ENCODE measurements at places on chromosomes 2 and 18.

DNA sequence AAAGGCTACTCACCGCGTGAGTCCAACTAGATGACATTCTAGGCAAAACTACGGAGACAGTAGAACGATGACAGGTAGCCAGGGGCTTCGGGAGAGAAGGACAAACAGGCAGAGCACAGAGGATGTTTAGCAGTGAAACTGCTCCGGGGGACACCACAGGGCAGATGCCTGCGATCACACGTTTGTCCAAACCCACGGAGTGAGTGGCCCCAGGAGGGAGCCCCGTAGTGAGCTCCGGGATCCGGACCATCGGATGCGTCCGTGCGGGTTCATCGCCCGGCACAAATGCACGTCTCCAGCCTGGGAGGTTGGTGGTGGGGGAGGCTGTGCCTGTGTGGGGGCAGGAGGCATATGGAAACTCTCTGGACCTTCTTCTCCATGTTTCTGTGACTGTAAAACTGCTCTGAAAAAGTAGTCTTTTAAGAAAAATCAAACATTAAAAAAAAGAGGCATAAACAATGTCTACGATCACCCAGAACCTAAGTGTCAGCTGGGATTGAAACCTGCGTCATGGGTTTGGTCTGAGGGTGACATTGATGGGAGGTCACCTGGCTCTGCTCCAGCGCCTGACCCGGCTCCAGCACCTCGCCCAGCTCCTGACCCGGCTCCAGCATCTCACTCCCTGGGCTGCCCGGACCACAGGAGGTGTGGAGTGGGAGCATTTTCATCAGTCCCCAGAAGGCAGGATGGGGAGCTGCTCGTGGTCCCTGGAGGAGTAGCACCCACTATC lies 83.0 kb upstream of the CTDP1 start:
- DNase-seq = no peak

- no peak for DNase-seq
Measured at GRCh38 chr2:236558993-236559978, 10.3 kb upstream of the ACKR3 start.

DNA sequence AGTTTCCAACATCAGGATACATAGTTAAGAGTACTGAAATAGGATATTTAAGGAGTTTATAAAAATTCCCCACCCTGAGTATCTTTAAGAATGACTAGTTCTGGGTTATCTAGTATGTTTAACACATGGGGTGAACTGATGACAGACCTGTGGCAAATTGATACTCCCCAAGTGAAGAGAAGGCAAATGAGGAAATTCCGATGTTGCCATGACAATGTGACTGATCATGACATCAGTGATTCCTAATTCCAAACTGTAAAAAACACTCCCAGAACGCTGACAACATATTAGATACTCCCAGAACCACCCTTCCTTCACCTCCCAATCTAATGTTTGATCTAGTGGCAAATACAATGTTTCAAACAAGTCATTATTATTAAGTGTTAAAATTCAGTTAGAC lies 77.6 kb downstream of the RBMS1 start:
- DNase-seq = no peak

GRCh38 chr2:8590938-8591337 lies 90.9 kb upstream of the ID2 start:
- DNase-seq = no peak

DNA sequence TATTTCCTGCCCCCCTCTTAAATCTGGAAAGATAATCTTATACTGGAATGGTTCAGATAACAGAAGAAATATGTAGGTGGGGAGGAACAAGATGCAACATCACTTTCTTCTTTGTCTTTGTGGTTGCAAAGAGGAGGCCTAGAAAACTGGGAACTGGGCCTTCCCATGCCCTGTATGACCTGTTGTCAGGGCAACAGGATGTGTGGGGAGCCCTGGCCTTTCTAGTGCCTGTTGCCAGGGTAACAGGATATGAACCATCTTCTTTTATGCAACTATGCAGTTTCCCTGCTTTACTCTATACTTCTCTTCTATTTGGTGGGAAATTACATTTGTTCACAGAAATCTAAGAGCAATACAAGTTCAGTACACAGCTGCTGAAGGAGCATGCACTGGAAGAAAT lies 79.8 kb upstream of the PDE1A start:
- no peak for DNase-seq

- DNase-seq = no peak
Measured at GRCh38 chr2:200258081-200258480, 48.4 kb upstream of the SPATS2L start.

- DNase-seq = no peak
Measured at GRCh38 chr2:17805717-17806363, 10.4 kb upstream of the MSGN1 start.

- no peak for DNase-seq
Measured at GRCh38 chr2:31664949-31665724, 84.4 kb upstream of the SRD5A2 start.

DNA sequence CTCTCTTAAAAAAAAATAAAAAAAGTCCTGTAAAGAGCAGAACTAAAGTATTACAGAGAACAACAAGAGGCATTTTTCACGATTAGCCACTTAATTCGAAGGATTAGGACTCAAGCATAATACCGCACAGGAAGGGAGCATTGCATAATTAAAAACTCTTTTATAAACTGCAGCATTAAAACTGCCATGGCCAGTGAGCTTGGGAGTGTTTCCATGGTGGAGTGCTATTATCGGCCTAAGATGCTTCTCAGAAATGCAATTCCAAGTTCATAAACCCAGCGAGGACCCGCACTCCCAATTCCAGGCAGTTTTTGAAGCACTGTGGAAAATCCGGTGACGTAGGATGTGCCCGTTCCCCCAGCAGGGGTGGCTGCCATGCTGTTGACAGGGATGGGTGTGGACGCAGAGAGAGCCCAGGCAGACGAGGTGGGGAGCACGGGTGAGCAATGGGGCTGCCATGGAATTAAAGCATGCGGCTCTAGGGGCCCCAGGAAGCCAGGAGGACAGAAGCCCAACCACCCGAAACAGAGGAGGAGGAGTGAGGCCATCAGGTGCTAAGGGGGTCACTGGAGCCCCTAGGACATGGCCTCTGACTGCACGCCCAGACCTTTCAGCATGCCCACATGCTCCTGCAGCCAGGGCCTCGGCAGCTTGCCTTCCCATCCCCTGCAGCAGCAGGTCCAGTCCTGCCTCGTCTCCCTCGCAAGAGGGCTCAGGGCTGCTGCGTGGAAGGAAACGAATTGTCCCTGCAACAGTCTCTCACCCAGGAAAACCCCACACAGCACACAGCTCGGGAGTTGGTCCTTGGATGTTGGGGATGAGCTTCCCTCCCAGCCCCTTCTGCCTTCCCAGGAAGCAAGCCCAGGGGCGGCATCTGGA lies 233.4 kb downstream of the NDUFA10 start:
- DNase-seq = no peak

DNA sequence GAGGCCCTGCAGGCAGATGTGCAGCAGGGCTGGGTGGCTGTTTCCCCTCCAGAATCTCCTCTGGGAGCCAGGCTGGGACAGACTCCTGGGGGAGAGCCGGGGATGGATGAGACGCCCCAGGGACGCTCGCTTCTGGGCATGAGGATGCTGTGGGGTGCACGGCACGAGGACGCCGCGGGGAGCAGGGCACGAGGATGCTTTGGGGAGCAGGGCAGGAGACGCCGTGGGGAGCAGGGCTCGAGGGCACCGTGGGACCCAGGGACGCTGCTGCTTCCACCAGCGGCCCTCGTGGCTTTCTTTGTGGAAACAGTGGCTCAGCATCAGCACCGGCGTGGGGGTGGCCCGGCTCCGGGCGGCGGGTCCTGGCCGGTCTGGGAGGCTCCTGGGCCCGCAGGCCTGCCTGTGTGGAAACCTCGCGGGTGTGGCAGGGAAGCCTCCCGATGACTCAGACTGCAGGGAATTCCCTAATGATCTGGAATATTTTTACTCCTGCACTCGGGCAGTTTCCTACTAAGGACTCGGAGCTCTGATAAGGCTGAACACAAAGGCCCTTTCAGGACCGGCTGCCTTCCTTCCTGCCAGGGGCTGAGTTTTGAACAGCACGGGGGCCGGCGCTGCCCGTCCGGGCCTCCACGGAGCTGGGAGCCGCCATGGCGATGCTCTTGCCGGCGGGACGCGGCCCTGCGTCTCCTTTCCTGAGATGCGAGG lies 62.6 kb downstream of the NFATC1 start:
- DNase-seq = no peak

- DNase-seq = no peak
Measured at GRCh38 chr2:85409845-85410583, at the start of gene CAPG. Gene CAPG, minus strand, starts transcription at chr2:85410366. Its CDS starts 8,221 bp downstream, at chr2:85402145.

DNA sequence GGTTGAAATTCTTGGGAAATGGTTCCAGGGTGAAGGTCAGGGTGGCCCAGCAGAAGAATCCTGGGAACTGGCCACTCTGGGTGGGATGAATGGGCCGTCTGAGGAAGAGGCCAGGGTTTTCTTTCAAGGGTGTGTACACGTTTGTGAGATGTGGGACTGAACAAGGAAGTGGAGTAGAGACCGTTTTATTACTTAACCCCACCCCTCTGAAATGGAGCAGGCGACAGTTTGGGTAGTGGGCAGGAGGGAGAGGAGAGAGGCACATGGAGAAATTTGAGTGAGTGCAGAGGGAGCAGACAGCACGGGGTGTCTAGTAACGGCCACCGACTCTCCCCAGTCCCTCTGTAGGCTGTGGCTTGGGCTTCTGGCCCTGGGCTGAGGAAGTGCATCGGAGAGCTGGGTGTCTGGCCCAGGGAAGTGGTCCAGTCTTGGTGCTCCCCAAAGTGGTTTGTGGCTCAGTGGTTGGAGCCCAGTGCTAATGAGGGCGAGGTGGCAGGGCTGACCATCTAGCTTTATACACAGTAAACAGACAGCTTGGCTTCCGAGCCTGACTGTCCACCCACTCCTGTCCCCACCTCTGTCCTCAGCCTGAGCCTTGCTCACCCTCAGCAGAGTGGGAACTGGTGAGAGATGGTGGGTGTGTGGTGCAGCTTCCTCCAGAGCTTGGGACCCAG lies 135.3 kb downstream of the DYSF start:
- no peak for DNase-seq

DNA sequence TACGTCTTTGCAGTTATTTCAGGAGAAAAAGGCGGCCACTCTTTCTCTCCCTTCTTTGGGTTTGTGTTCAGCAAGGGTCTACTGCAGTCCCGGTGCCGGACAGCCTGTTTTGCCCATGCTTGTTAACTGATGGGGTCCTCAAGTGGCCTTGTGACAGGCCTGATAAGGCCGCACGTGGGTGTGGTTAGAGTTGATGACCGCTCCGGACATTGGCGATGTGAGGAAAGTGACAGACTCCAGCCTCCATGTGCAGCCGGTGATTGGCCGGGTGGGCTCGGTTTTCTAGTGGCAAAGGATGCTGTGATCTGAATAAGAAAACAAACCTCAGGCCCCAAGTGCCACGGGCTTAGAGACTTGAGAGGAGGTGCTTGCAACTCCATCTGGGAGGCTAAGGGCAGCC lies 15.6 kb downstream of the HPCAL1 start:
- no peak for DNase-seq

DNA sequence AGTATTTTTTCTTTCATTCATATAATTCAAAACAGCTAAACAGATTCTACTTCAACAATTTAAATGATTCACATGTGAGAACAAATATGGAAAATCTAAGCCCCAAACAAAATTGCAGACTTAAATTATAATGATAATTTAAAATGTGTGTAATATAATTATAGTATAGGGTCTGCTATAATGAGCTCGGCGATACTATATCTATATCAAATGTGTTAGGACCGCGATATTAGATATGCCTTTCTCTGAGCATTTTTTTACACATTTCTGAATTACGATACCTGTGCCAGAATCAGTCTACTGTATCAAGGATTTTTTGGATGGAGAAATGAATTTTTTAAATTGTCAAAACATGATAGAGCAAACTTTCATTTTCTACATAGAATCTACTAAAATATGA lies 808.8 kb upstream of the POU3F3 start:
- DNase-seq = no peak

DNA sequence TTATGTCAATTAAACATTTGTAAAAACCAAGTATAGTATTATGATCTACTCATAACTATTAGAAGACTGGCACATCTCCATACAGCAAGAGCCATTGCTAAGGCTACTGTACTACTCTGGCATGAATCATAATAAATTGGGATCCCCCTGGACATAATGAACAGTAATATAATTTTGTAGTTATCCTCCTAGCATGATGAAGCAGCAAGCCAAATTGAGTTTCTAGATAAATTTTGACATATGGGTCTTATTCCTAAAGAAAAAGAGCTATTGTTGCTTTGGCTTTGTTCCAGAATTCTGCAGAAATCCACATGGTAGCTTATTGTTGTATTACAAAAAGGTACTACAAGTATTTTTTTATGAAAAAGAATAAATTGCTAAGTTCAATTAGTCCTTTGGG lies 204.3 kb downstream of the CAMKMT start:
- DNase-seq = no peak

DNA sequence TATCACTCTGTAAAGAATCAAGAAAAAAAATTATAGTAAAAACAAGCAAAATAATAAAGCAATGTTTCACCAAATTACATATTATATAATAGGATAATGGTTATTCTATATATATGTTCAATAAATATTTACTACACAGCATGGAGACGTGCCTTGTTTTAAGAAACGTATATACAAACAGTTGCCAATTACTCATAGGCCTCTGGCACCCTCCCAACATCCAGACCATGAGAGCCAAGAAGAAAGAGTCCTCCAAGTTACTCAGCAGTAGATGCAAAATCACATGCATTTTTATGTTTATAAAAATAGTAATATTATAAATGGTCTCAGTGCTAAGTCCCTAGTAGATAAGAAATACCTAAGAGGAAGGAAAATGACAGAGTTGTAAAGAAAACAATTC lies 64.8 kb downstream of the REV1 start:
- no peak for DNase-seq

DNA sequence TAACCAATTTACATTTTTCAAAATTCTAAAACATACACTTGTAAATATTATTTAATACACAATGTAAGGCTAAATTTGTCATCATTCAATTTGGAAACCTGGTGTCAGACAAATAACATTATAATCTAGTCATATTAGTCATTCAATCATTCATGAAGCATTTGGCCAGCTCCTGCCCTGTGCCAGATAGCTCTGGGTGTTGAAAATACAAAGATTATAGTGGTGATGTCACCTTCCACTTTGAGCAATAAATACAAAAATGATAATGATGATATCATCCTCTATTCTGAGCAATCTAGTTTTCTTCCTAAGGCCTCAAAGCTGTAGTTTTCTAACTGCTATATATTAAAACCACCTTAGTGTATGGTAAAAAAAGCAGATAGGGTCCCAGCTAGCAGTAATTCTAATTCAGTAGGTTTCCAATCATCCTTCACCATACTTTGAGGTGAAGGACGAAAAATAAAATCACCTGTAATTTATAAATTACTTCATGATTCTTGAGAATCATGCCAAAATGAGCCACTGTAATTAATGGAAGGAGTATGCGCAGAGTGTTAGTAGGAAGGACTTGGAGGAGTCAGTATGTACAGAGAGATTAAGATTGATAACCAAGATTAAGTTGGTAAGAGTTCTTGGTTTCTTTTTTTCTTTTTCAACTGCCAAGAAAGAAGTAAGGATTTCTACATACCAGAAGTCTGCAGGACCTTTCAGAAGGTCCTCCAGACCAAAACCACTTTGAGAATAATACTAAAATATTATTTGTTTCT lies 23.2 kb downstream of the MEMO1 start:
- DNase-seq = no peak

DNA sequence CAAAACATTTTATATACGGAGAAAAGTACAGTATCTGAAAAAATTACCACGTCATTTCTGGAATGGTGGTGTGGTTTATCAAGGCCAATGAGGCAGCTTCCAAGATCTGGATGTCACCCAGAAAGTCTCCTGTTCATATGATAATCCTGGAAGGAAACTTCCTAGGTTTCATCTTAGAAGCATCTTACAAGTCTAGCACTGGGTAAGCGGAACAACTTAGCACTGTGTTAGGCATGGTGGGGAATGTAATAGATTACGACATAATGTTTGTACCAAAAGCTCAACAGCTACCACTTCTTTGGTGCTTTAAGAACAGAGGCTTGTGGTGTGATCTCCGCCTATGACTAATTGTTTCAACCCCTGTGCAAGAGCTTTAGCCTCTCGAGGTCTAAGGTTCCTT lies 63.1 kb upstream of the LYPD1 start:
- no peak for DNase-seq

All from amygdala (tissue), 56 donors.